Breast epithelium (tissue), 4 donors: ENCODE measurements at places on chromosomes 7 and 10. TPM values are rescaled to one million over a fixed set of nuclear protein-coding genes. Genes with fewer than 3 reads are reported as not detected.

GRCh38 chr7:227926-228325, 35.6 kb downstream of the FAM20C start:
- no peak for DNase-seq

DNA sequence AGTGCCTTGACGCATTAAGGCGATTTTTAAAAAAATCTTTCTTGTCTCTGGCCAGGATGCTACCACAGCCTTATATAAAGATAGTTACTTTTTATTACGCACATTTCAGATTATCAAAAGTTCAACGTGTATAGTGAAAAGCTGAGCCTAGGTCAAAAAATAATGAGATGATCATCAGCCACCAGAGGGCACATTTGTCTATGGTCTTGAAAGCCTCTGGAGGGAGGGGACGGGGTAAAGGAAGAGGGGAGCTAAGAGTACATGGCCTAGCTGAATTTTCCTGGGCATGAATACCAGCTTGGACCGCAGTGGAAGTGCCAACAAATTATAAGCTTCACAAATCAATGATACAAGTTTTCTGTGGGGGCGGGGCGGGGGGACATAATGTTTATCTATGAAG, 285.9 kb upstream of the SMIM30 start:
- DNase-seq, result no peak

GRCh38 chr7:148883266-148884048, 634 bp downstream of the EZH2 start:
- DNase-seq, result no peak

The DMBT1 gene
- 2.3 TPM for total RNA-seq
